ENCODE measurements at places on chromosomes 4 and X.

DNA sequence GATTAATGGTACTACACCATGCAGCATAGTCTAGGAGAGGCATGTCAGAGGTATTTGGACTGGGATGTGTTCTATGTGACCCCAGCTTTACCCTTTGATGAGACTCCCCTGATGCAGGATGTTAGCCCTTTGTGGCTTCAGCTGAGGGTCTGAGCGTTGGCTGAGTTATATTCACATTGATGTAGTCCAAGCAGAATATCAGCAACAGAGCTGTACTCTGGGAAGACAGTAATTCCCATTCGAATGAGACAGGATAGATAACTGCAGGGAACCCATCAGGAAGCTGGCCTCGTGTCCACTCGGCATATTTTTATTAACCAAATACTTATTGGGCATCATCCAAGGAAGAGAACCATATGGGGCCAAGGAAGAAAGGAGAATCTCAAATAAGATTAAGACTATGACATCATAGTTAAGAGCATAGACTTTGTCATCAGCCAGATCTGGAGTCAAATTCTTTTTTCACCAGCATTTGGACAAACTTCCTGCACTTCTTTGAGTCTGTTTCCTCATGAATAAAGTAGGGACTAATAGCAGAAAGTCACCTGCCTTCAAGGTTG is 198.1 kb downstream of the SOWAHB start:
- DNase-seq: no peak

GRCh38 chr4:86896596-86896995 is 4.4 kb upstream of the C4orf36 start:
- DNase-seq: no peak

- peak; percentile 9 for DNase-seq
These were observed 28.8 kb downstream of the NKX6-1 start for GRCh38 chr4:84470204-84470785.

DNA sequence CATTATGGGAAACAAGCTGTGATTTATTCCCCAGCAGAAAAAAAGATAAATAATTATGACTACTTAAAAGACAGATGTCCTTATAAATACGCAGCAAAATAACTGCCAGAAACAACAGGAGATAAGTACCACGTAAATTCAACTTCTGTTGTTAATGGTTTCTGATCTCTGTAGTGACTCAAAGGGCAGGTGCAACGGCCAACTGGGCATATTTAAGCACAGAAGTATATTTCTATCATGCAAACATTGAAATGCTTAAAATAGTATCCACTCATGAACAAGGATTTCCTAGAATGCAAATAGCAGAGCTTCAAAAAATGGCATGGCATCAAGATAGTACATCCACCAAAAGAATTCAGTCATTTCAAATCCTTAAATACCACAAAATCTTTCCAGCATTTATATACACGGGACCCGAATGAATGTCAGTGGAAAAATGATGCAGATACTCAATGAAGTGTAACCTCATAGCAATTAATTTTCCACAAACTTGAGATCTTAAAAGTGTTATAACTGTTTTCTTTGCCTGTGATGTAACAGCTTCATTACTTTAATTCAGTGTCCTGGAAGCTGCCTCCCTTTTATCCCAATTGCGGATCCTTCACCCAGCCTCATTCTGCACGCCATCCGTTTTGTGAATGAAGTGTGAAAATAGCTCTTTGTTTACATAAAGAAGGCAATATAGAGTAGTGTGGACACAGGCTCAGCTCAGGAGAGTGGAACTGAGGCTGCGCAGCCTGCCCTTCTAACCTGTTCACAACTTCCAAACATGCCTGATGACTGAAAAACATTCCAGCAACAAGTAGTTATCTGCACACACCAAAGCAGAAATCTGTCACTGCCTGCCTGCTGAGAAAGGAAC is 10.2 kb downstream of the PDGFC start:
- DNase-seq: no peak

GRCh38 chrX:129099207-129099606 is 424.1 kb downstream of the SMARCA1 start:
- DNase-seq: no peak

DNA sequence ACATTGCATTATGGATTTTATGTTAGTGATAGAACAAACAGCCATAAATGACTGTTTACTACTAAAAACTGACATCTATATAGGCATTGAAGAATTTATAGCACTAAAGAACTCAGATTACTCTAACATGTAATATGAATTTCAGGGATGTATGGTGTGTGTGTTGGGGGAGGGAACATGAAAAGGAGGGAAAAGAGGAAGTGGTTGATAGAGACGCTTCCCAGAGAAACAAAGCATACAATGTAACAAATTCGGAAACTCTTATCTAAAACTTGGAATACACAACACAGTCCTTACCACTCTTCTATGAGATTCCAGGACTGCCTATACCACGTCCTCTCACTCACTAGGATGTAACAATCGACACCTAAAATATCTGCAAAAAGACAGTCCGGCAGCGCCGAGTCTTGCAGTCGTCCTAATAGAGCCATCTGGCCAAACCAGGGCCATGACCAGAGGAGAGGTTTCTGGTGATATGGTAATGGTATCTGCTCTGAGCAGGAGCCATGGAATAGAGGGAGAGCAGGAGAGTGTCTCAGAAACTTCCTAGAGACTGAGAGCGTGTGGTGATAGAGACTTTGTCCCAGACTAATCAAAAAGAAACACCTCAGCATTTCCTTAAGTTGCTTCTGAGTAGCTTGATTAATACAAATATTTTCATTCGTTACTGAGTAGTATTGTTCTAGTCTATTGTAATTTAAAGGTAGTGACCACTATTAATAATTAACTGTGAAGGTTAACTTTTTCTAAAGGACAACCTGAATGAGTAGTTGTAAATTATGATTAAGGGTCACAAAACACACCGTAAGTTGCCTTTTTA is 251.9 kb upstream of the ETNPPL start:
- no peak for DNase-seq

DNA sequence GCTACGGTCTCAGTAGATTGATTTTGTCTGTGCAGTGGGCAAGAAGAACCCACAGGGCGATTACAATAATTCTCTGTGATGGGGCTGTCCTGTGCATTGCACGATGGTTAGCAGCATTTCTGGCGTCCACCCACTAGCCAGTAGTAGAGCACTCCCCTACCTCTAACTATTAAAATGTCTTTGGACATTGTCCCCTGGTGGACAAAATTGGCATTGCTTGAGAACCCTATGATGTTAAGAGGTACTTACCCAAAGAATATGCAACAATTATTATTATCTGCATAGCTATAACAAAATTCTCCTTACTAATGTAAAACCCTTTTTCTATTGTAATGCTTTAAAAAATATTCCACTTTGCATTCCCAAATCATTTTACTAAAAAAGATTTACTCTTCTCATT is 109.5 kb upstream of the VCX3A start:
- DNase-seq: no peak

- no peak for DNase-seq
These were observed 94.8 kb upstream of the PCDH18 start for GRCh38 chr4:137626942-137627738.

GRCh38 chr4:18250564-18250963 is 229.0 kb upstream of the LCORL start:
- DNase-seq: no peak

DNA sequence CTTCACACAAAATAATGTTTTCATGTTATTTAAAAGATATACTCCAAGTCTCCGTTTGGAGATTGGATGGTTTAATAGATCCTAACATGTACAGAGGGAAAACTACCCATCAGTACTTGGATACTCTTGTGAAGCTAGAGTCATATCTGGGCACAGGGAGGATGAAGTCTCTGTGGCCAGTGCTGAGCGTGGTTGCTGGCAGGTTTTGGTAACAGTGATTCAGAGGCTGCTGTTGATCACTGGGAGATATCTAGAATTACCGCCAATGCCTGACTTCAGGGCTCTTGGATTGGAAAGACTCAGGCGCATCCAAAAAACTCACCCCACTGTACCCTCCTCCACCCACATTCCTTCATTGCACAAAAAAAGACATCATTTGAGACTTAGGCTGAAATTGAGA is 107.2 kb upstream of the PGRMC2 start:
- peak; percentile 79 for DNase-seq

DNA sequence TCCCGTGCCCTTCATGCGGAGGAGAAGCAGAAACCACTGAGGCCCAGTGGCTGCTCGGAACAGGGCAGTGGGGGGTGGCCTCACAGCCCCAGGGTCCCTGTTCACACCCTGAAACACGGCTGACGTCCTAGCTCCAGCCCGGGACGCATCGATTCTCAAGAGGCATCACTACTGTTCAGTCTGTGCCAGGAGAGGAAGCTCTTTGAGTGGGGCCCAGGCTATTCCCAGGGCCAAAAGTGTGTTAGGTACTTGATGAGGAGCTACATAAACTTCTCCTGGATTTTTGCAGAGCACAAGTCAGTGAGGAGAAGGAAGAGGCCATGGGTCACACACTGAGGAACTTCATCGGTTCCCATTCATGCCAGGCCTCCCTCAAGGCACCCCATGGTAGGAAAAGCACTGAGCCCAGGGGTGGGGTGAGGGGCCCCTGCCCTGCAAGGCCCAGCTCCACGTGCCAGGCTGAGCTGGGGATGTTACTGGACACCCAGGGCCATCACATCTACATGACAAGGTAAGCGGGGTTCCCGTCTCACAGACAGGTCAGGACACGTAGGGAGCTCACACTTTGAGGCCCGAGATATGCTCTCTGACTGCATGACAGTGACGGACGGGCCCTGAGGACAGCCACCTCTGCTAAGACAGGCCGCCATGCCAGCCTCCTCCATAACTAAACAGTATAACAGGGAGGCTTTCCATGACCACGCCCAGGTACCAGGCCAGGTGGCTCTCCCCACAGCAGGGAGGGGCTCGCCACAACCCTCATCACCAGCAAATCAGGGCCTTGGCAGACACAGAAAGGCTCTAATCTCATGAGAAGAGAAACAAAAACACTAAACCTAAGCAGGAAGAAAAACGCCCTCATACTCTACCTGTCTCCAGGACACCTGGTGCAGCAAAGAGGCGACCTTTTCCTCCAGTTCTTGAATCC is 12.4 kb downstream of the TNIP2 start:
- DNase-seq: peak; percentile 2

DNA sequence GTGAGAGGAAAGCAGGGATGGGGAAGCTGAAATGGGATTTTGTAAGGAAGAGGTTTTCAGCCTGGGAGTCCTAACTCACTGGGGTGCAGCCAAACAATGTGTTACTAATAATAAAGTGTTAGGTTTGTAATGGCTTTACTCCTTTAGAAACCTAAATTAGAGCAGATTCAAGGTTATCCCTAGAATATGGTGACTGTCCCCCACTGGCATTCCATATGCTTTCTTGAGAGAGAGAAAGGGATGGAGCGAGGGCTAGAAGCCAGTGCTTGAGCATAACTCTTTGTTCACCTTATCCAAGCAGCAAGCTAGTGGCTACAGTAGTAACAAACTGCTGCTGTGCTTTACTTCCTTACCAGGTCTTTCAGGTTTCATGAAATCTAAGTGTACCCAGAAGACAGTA is 249.1 kb upstream of the PGRMC2 start:
- no peak for DNase-seq

DNA sequence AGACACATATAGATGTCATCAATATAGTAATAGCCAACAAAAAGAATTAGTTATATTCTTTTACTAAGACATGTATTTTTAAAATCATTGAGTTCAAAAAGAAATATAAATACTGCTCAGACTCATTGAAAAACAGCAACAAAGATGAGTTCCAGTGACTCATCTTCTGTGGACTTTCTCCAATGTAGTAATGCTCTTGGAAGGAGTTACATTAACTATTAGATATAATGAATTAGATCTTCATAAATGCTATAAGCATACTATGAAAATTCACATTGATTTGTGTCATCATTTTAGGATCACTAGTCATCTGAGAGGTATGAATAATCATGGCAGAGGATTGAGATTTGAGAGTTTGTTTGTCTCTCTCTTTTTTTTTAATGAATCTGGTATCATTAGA is 547.8 kb upstream of the PCDH7 start:
- DNase-seq: no peak

DNA sequence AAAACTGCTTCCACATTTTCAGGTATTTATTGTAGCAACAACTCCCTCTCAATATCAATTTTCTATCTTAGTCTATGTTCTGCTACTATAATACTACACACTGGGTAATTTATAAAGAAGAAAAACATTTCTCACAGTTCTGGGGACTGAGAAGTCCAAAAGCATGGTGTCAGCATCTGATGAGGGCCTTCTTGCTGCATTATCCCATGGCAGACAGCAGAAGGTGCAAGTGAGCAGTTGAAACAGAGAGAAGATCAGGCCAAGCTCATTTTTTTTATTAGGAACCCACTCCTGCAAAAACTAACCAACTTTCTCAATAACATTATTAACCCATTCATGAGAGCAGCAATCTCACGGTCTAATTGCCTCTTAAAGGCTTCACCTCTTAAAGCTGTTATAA is 376.0 kb downstream of the RAB28 start:
- no peak for DNase-seq

- DNase-seq: no peak
These were observed 28.0 kb upstream of the ZNF280C start for GRCh38 chrX:130296743-130297142.

GRCh38 chr4:2852481-2852921 is 8.9 kb downstream of the ADD1 start:
- DNase-seq: no peak

GRCh38 chr4:78057600-78058550 is 752 bp downstream of the FRAS1 start:
- DNase-seq: peak; percentile 63

GRCh38 chr4:3521621-3522325 is 10.4 kb downstream of the LRPAP1 start:
- no peak for DNase-seq

All from AG20443 (cell line).